Stimulated activated CD8-positive, alpha-beta memory T cell treated with anti-CD3 and anti-CD28 coated beads, Interleukin-7, amount 100 ng/mL, for 48 hours (primary cell): ENCODE measurements at places on chromosomes 7 and 10.

GRCh38 chr7:69190763-69191162 lies 407.5 kb upstream of the AUTS2 start:
- no peak for DNase-seq

DNA sequence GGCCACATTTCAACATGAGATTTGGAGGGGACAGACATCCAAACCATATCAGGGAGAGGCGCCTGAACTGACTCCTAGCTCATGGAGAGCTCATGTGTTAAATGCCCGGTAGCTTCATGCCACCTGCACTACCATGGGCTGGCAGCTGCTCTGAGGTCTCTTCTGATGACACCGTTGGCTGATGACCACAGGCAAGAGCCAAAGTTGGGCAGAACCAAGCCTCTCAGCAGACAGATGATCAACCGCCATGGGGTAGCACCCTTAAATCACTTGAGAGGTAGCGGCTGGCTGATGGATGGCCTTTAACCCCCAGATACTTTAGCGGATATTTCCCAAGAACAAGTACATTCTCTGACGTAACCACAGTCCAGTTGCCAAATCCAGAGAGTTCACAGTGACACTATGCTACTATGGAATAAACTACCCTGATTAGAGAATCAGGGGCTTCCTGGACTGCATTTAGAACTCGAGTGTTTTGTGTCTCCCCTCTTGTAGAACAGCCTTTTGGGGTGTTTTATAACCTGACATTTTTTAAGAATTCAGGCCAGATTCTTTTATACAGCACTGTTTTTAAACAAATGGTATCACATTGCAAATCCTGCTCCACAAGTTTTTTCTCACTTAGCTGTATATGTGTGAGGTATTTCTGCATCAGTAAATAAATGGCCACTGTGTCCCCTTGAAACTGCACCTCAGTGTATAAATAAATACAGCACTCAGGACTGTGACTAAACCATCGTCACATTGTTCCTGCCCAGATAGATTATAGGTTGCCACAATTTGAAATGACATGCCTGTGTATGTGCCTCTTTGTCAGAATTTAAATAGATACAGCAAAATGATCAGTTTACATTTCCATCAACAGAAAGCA lies 30.8 kb upstream of the DRGX start:
- no peak for DNase-seq

- no peak for DNase-seq
Measured at GRCh38 chr7:33678569-33679335, 226.6 kb upstream of the BMPER start.

GRCh38 chr10:93622942-93623341 lies 10.6 kb downstream of the PDE6C start:
- no peak for DNase-seq

GRCh38 chr10:35925493-35925892 lies 283.4 kb upstream of the FZD8 start:
- DNase-seq, result no peak

DNA sequence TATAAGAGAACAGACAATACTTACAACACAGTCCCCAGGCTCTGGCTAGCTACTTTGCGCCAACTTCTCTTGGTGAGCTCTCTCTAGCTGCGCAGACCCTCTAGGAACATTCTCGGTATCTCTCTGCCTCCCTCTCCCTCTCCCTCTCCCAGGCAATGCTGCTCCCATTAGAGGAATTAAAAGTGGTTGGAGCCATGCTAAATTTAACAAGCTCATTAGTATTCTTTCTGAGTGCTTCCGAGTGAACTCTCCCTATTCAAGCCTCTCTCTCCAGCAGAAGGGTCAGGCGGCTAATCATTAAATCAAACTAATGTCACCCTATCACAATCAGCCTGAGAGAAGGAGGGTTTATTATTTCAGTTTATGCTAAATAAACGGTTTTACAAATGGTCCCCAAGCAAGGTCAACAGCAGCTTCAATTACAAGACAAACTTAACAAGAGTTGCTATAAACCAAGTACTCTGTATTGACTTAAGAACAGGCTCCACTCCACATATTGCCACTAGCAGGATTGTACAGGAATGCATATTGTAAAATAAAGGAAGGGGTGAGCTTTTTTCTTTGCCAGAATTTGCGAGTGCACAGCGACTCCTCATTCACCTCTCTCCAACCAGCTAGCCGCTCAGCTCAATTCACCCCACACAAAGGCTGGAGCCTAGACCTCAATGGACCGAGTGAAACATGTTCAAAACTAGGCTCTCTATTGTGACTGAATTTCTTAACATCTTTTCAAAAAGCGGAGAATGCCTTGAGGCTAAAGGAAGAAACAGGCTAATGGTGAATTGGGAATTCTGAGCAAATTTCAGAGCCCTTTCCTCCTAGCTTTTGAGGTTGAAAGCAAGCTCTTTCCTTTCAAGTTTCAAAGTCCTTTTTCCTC lies 84.4 kb downstream of the GLI3 start:
- DNase-seq, result no peak

GRCh38 chr7:118826246-118826645 lies 601.7 kb downstream of the ANKRD7 start:
- DNase-seq, result no peak

DNA sequence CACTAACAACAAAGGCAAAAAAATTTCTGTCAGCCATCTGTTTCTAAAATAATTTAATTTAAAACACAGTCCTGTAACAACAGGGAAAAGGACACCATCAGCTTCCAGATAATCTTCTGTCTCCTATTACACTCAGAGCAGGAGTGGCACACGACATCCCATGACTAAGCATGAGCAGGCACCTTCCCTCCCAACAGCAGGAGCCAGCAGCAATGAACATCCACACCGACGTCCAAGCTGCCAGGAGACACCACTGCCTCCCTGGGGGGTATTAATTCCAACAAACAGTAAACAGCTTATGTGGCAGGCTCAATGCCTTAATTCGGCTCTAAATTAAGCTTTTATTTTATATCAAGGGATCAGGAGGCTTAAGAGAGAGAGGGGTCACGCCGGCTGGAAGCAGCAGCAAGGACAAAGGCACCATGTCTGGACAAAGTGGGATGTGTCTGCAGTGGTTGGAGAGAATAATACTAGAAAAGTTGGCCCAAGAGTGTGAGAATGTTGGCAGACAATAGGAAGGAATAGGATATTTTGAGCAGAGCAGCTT lies 45.7 kb downstream of the KIAA1549 start:
- DNase-seq, result no peak

GRCh38 chr7:47298636-47299035 lies 283.3 kb downstream of the TNS3 start:
- DNase-seq, result no peak

- DNase-seq, result no peak
Measured at GRCh38 chr10:48554656-48555055, 50.2 kb downstream of the ARHGAP22 start.
